ENCODE measurements at places on chromosomes 3 and 15.
A peak's percentile ranks its signal among the peaks of the same experiment; 100 is the strongest.

DNA sequence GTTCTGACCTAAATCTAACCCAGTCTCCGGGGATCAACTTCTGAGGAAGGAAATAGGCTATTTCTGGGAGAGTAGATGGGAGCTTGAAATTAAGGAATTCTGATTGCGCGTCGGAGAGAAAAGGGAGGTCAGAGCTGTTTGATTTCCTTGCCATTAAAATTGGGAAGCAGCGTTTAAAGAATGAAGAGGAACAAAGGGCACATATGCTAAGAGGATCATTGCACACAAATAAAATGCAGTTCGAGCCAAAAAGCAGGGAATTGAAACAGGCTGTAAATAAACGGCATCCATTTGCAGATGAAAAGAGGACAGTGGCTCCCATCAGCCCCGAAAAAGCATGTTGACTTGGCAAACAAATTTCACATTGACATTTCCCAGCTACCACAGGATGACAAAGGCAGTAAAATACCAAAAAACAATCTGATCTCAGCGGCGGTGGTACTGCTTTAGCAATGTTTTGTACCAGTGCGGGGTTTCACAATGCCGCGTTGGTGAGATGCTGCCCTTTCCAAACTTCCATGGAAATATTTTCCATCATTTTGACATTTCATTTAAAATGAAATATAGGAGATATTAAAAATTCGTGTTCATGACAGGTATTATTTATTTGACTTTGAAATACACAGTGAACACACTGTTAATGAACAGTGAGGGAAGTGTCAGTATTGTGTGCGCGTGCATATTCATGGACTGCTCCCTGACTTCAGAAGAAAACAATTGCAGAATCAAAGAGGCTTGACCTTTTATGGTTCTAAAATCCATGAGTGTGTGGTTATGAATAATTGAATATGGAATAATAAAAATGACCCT is 108.8 kb downstream of the SQOR start:
- no peak for DNase-seq

DNA sequence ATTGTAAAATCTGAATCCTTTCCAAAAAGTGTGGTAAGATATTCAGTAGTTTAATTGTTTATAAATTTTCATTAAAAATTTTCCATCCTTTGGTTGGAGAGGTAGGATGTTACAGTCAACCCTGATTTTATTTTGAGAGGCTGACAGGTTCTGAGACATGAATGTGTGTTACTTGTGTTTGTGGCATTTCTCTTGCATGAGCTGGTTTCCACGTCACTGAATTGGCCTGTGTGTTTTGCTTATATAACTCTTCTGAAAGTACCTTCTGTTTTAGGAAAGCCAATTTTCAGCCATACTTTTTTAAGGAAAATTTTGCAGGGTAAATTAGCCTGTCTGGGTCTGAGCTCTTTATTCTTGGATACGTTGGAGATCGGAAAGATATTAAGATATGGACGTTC is 30.7 kb downstream of the PXYLP1 start:
- no peak for DNase-seq

DNA sequence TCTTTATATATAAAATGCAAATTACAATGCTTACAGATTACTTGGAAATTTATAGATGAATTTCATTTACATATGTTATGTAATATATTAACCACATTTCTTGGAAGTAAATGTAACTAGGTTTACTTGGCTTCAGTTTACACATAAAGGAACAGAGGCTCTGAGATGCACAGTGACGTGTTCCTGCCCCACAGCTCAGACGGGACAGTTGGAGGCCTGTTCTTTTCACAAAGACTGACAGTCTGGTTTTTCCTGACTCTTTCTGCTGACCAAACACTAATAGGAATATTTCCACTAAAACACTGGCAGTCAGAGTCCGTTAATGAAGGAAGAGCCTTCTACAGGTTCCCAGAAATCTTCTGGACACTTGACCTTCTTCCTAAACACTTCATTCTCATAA is 336.1 kb downstream of the MFSD1 start:
- no peak for DNase-seq

- no peak for DNase-seq
Measured at GRCh38 chr15:58736018-58736643, 13.4 kb downstream of the ADAM10 start.

- DNase-seq: peak; percentile 18
Measured at GRCh38 chr3:150925751-150926201, 20.5 kb upstream of the MINDY4B start.

Data from activated CD4-positive, alpha-beta T cell treated with anti-CD3 and anti-CD28 coated beads, Interleukin-2, amount 50 U/mL, for 4 hours (primary cell).